Activated T-helper 1 cell treated with anti-CD3 and anti-CD28 coated beads, Interleukin-12 subunit alpha, Interleukin-12 subunit beta, Interleukin-2, Interleukin-4 antibody, amounts not matched to agents 30 ng/mL and 10 ng/mL and 1 ng/mL, durations not matched to agents 14 hours and 24 hours and 36 hours (primary cell): ENCODE measurements at places on chromosomes 6 and 20.

DNA sequence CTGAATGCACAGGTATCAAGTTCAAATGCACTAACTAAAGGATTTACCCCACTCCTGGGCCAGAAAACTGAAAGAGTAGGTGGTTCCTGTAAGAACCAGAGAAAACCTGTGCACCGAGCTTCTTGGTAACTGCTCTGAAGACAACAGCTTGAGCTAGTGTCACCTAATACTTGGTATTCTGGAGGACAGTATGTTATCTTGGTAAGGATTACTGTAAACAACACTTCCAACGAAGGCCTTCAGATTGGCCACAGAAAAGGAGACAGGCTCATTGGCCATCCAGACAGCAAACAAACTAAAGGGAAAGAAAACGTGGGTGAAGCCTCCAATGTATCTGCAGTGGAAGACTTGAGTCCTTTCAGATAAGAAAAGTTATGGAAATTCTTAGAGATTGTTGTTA, 61.5 kb downstream of the GMPR start:
- DNase-seq: no peak

GRCh38 chr6:128513878-128514277, 6.5 kb downstream of the PTPRK start:
- no peak for DNase-seq

- DNase-seq: no peak
Measured at GRCh38 chr6:141346535-141346934, 786.2 kb upstream of the GJE1 start.

GRCh38 chr6:125224231-125224861, 70.8 kb downstream of the TPD52L1 start:
- DNase-seq: no peak
